ENCODE measurements at places on chromosomes 4 and X. TPM values are rescaled to one million over a fixed set of nuclear protein-coding genes. Genes with fewer than 3 reads are reported as not detected.

The LRCH2 gene
- total RNA-seq, result 24.2 TPM

GRCh38 chr4:61201961-61202637, 2.0 kb downstream of the ADGRL3 start:
- H3K27me3 ChIP-seq, result peaks cover 33% of the 10 kb centered on the region
- peak overlapping the region; percentile 99 for H3K27ac ChIP-seq
- H3K4me1 ChIP-seq, result peaks cover 33% of the 10 kb centered on the region
- peak overlapping the region; percentile 97 for H3K4me3 ChIP-seq
- DNase-seq, result peak; percentile 61

The CENPVL1 gene
- not detected for total RNA-seq

- H3K27ac ChIP-seq, result no peak overlapping the region
- H3K27me3 ChIP-seq, result no peaks in the 10 kb centered on the region
- no peaks in the 10 kb centered on the region for H3K36me3 ChIP-seq
- no peak for DNase-seq
- H3K4me3 ChIP-seq, result no peak overlapping the region
Observed at GRCh38 chr4:113638562-113638832, 123.0 kb downstream of the CAMK2D start.

GRCh38 chr4:85423431-85423830, 51.5 kb upstream of the ARHGAP24 start:
- no peak for DNase-seq

DNA sequence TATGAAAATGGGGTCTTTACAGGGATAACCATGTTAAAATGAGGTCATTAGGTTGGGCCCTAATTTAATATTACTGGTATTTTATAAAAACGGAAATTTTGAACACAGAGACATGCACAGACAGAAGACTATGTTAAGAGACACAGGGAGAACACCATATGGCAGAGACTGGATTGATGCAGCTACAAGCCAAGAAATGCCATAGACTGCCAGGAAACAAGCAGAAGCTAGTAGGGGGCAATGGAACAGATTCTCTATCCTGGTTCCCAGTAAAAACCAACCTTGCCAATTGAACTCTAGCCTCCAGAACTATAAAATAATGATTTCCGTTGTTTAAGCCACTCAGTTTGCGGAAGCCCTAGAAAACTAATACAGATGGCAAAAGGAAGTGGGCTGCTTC, 6.6 kb upstream of the GUF1 start:
- H3K36me3 ChIP-seq, result no peaks in the 10 kb centered on the region
- DNase-seq, result no peak
- H3K4me3 ChIP-seq, result no peak overlapping the region

GRCh38 chrX:100720301-100720700, 11.6 kb downstream of the SYTL4 start:
- no peak overlapping the region for H3K27ac ChIP-seq
- no peaks in the 10 kb centered on the region for H3K36me3 ChIP-seq
- H3K4me3 ChIP-seq, result no peak overlapping the region

The MAGEA2 gene
- total RNA-seq, result 2.7 TPM

DNA sequence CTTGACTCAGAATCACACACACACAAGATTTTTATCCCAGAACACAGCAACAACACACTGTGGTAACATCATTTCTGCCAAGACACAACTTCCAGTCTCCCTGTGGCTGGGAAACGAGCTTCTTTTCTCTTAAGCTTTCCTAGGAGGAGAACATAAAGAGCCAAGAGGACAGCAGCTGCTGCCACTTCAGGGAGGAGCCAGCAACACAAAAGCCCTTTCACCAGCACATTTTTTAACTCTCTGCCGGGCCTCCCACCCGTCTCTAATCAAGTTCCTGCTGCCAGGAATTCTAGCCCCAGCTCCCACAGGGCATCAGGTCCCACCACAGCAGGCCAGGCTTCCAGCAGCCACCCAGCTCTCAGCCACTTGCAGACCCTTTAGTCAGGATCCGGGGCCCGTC, 22.4 kb downstream of the FAT1 start:
- peak overlapping the region; percentile 4 for H3K27ac ChIP-seq
- peak overlapping the region; percentile 39 for H3K4me3 ChIP-seq
- no peaks in the 10 kb centered on the region for H3K36me3 ChIP-seq
- no peak for DNase-seq
- peaks cover 5% of the 10 kb centered on the region for H3K4me1 ChIP-seq

The NXT2 gene
- total RNA-seq, result 2.7 TPM

The GASK1B gene
- 0.07 TPM for total RNA-seq

The KLF3 gene
- total RNA-seq, result 38.4 TPM

The SPATA18 gene
- 3.9 TPM for total RNA-seq

DNA sequence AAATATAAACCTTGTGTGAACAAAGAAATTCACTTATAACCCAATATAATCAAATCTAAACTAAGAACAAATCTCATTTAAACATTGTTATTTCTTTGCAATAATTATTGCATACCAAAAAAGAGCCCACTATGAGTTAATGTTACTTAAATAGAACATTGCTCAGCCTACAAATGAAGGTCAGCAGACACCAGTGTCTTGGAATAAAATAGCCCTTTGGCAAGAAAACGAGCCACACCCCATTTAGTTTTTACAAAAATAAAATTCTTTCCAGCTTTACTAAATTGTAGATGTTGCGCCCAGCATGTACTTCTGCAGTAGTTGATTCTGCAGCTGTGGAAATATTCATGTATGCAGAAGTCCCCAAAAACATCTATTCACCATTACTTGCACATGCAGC, 12.2 kb downstream of the PLS3 start:
- no peak for DNase-seq
- peaks cover 1% of the 10 kb centered on the region for H3K4me1 ChIP-seq
- H3K27ac ChIP-seq, result no peak overlapping the region
- H3K4me3 ChIP-seq, result no peak overlapping the region
- H3K27me3 ChIP-seq, result no peaks in the 10 kb centered on the region
- no peaks in the 10 kb centered on the region for H3K36me3 ChIP-seq

GRCh38 chr4:138909587-138909986, 106.0 kb upstream of the NOCT start:
- peaks cover 11% of the 10 kb centered on the region for H3K4me1 ChIP-seq
- H3K4me3 ChIP-seq, result no peak overlapping the region
- no peak for DNase-seq
- H3K27ac ChIP-seq, result no peak overlapping the region

DNA sequence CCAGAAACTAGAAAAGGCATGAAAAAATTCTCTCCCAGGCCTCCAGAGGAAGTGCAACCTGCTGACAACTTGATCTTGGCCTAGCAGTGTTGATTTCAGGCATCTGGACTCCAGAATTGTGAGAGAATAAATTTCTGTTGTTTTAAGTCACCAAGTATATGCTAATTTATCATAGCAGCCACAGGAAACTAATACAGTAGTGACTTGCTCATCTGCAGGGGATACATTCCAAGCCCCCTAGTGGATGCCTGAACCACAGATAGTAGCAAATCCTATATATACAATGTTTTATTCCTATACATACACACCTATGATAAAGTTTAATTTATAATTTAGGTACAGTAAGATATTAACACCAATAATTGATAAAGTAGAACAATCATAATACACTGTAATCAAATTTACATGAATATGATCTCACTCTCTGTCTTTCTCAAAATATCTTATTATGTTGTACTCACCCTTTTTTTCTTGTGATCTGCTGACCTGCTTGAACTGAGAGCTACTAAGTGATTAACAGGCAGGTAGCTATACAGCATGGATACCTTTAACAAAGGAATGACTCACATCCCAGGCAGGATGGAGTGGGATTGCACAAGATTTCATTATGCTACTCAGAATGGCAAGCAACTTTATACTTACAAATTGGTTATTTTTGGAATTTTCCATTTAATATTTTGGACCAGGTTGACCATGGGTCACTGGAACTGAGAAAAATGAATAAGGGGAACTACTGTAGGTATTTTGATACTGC, 501.1 kb downstream of the KCNIP4 start:
- no peak overlapping the region for H3K4me3 ChIP-seq
- no peaks in the 10 kb centered on the region for H3K36me3 ChIP-seq
- H3K27me3 ChIP-seq, result no peaks in the 10 kb centered on the region
- no peak for DNase-seq
- H3K27ac ChIP-seq, result no peak overlapping the region

DNA sequence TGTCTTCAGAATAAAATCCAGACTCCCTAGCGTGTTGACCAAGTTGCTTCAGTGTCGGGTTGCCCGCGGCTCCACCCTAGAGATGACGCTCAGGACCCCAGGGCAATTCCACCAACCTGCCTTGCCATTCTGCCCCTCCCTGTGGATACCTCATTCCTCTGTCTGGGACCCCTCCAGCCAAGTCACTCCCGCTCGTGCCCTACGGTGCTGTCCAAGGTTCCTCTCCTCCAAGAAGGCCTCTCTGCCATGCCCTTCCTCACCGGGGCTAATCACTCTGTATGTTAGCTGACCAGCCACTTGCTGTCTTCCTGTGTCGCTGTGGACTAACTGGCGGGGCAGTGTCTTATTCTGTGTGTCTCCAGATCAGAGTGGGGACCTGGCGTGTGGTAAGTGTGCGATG, 46.6 kb downstream of the TENM3 start:
- no peaks in the 10 kb centered on the region for H3K4me1 ChIP-seq
- no peak overlapping the region for H3K4me3 ChIP-seq
- H3K36me3 ChIP-seq, result no peaks in the 10 kb centered on the region
- H3K27ac ChIP-seq, result no peak overlapping the region
- H3K27me3 ChIP-seq, result no peaks in the 10 kb centered on the region

DNA sequence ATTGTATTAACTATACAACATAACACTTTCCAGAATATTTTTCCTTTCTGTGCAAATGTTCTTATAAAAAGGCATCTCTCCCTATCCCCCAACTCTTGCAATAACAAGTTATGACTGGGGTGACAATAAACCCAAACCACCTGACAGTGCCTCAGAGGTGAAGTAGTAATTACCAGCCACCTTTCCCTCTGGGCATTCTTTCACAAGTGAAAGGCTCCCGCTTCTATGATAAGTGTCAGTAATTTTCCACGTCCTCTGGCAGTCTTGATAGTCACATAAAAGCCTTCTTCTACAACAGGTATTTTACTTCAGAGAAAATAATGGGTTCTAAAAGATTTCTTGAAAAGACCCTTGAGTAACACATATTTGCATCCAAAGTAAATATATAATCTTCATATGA, 82.7 kb downstream of the MANBA start:
- no peaks in the 10 kb centered on the region for H3K36me3 ChIP-seq
- H3K4me3 ChIP-seq, result no peak overlapping the region
- H3K4me1 ChIP-seq, result peaks cover 7% of the 10 kb centered on the region

DNA sequence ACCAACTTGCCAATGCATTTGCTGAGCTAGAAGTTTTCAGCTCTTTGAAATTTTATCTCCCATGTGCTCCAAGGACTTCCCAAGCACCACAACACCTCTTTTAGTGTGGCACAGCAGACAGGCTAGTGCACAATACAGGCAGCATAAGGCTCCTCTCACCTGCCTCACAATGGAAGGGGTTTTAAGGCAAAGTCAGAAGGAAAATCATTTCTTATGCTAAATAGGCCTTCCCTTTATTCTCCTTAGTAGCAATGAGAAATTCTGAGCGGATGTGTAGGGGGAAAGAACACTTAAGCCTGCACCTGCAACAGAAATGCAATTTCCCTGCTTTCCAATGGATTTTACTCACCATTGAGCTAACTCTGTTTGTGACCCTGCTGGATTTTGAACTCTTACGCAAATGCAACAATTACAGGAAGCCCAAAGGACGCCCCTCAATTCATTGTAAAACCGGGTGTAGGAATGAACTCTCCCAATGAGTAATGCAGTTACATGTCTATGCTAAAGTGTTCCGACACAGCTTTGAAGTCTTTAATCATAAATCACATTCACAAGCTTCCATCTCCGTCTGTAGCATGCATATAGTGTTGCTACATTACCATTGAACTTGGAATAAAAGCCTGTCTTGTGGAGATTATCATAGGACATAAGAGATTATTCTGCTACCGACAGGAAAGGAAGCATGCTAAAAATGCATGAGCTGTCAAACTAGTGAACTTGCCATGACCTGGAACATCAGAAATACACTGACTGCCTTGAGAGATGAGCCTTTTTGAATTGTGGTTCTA, 1084.9 kb downstream of the RPA4 start:
- no peak for DNase-seq
- H3K27me3 ChIP-seq, result no peaks in the 10 kb centered on the region
- H3K4me1 ChIP-seq, result peaks cover 6% of the 10 kb centered on the region

GRCh38 chr4:181140037-181140603, 1103.1 kb upstream of the TENM3 start:
- H3K4me3 ChIP-seq, result no peak overlapping the region
- H3K27ac ChIP-seq, result no peak overlapping the region
- H3K27me3 ChIP-seq, result no peaks in the 10 kb centered on the region
- DNase-seq, result no peak

GRCh38 chrX:10190367-10190766, 33.6 kb downstream of the CLCN4 start:
- peaks cover 2% of the 10 kb centered on the region for H3K27me3 ChIP-seq
- H3K27ac ChIP-seq, result no peak overlapping the region
- DNase-seq, result no peak
- no peak overlapping the region for H3K4me3 ChIP-seq
- H3K36me3 ChIP-seq, result peaks cover 8% of the 10 kb centered on the region

The AMTN gene
- total RNA-seq, result not detected

DNA sequence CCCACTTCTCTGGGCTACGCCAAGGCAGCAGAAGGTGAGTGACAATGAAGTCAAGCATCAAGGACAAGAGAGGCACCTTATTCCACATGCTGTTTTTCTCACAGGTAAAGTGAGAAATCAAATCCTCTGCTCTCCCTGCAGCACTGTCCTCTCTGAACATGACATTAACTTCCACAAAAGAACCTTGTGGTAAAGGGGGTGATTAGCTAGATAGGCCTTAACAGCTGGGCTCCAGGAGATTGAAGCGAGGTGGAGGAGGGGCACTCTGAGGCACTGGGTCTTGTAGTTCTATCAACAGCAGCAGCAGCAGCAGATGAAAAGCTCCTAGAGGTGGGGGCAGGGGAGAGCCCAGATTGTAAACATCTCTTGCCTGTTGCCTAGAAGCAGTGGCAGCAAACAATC, 96.8 kb upstream of the CXXC4 start:
- H3K27ac ChIP-seq, result peak overlapping the region; percentile 88
- no peaks in the 10 kb centered on the region for H3K36me3 ChIP-seq

GRCh38 chr4:86006057-86006456, 353.8 kb downstream of the MAPK10 start:
- no peak for DNase-seq
- no peak overlapping the region for H3K27ac ChIP-seq
- no peaks in the 10 kb centered on the region for H3K36me3 ChIP-seq
- H3K27me3 ChIP-seq, result no peaks in the 10 kb centered on the region
- H3K4me1 ChIP-seq, result peaks cover 3% of the 10 kb centered on the region

The HTN1 gene
- total RNA-seq, result not detected

The MAGEA4 gene
- total RNA-seq, result not detected
